ENCODE measurements at places on chromosomes 16 and 17. TPM values are rescaled to one million over a fixed set of nuclear protein-coding genes. Genes with fewer than 3 reads are reported as not detected.

TEX19 gene
- not detected for polyA plus RNA-seq

DNA sequence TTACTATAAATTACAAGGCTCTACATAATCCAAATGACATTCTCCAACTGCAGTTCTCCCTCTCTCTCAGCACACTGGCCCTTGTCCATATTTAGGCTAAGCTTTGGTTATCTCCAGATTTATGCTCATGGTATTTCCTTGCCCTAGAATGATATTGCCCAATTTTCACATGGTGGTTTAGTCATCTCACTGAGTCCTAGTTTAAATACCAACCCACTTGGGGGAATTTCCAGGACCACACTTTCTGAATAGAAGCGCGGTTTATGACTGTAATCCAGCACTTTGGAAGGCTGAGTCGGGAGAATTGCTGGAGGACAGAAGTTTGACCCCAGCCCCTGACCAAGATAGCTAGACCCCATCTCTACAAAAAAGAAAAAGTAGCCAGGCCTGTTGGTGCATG, 280.1 kb upstream of the MON1B start:
- H3K4me1 ChIP-seq, result no peaks in the 10 kb centered on the region
- no peaks in the 10 kb centered on the region for H3K36me3 ChIP-seq
- DNase-seq, result peak; percentile 65
- no peaks in the 10 kb centered on the region for H3K27me3 ChIP-seq
- H3K27ac ChIP-seq, result no peak overlapping the region

- H3K36me3 ChIP-seq, result no peaks in the 10 kb centered on the region
- no peak overlapping the region for H3K27ac ChIP-seq
- H3K4me1 ChIP-seq, result peaks cover 55% of the 10 kb centered on the region
- no peak for DNase-seq
- no peak overlapping the region for H3K4me3 ChIP-seq
These were observed 27.1 kb downstream of the USP10 start for GRCh38 chr16:84726669-84727467.

TSPOAP1 gene
- 1.0 TPM for polyA plus RNA-seq

DNA sequence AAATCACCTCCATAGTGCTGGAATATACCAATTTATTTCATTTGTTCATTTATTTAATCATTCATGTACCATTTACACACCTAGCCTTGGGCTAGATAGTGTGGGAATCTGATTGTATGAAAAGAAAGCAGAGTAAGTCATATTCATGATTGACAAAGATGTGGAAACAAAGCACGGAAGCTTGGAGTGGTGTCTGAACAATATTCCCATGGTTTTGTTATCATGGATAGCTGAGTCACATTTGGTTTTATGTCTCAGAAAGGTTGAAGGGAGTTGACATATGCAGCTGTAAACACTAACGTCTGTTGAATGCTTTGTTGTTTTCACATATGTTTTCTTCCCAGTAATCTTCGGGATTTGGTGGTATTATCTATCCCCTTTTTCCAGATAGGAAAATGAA, 76.6 kb downstream of the MAP2K4 start:
- H3K27me3 ChIP-seq, result no peaks in the 10 kb centered on the region
- H3K4me3 ChIP-seq, result no peak overlapping the region
- no peak overlapping the region for H3K27ac ChIP-seq
- H3K36me3 ChIP-seq, result 0 out of 2 replicates have a peak, but pooled peaks cover 11% of the 10 kb centered on the region
- H3K4me1 ChIP-seq, result no peaks in the 10 kb centered on the region
- no peak for DNase-seq

DNA sequence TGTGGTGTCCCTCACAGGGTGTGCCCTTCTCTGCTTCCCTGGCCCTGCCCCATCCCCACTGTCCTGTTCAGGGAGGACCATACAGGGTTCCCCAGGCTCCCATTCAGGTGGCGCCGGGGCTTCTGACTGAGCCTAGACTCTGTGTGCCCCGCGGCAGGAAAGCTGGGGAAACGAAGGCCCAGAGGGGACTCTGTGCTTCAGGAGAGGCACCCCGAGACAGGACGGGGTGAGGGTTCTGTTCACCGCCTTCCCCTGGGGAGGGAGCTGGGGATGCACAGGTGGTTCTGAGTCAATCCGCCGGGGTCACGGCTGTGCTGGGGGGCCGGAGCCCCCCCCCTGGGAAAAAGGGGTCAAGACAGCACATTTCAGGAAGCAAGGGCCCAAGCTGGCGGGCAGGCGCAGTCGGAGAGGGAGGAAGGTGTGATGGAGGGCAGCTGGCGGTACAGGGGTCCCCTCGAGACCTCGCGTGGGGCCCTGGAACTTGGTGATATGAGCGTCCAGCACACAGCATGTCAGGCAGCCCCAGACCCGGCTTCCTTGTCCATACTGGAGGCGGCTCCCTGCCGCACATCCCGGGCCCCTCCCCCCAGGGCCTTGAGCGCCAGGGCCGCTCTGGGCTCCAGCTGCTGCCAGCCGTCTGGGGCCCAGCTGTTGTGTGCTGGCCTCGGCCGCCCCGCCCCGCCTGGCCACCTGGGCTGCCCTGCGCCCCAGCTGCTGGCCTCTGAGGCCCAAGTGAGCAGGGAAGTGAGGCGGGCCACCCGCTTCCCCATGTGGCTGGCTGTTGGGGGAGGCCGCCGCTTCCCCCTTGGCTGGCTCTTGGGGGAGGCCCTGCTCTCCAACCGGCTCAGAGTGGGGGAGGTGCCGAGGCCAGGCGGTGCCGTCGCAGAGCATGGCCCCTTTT, 5.6 kb upstream of the NOTUM start:
- H3K36me3 ChIP-seq, result no peaks in the 10 kb centered on the region
- no peak overlapping the region for H3K27ac ChIP-seq
- H3K27me3 ChIP-seq, result no peaks in the 10 kb centered on the region
- no peak for DNase-seq
- H3K4me3 ChIP-seq, result no peak overlapping the region

DNA sequence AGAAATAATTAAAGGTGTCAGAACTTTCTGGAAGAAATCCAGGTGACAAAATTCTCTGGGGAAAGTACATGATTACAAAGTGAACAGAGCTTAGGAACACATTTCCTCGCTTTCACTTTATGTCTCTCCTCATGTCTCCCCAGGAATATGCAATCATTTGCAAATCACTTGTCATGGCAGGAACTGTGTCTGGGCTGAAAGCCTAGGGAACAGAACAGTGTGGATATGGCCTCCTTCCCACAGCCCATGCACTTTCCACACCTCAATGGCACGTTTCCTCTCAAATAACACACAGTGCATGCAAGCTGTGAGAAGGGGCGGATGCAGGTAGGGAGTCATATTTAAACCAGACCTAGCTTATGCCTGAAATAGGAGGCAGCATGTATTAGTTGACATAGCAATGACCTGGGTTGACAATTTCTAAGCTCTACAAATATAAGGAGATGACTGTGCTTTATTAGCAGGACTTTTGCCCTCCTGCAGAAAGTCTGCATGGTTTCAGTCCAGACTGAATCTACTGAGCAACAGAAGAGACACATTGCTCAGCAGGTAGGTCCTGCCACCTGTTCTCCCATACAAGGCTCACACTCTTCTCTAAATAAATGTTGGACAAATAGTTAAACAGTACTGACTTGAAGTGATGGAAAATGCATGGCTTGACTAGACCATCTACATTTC, 236.0 kb upstream of the ELAC2 start:
- no peaks in the 10 kb centered on the region for H3K36me3 ChIP-seq
- H3K27me3 ChIP-seq, result peaks cover 55% of the 10 kb centered on the region
- DNase-seq, result no peak

DNA sequence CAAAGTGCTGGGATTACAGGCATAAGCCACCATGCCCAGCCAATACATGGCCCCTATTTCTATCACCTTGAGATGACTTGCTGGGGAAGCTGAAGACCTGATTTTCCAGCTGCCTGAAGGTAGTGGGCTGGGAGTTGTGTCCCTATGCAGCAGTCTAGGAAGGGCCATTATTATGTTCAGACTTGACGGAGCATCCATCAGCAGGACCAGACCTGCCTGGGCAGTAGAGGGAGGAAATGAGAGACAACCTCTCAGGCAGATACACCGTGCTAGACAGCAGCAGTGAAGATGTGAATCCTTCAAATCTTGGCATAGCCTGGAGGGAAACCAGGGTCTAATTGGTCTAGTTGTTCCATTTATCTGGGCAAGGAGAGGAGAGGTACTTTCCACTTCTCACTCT, 35.6 kb upstream of the PHOSPHO1 start:
- no peak for DNase-seq
- H3K27me3 ChIP-seq, result no peaks in the 10 kb centered on the region
- no peaks in the 10 kb centered on the region for H3K36me3 ChIP-seq
- H3K4me3 ChIP-seq, result no peak overlapping the region

DNA sequence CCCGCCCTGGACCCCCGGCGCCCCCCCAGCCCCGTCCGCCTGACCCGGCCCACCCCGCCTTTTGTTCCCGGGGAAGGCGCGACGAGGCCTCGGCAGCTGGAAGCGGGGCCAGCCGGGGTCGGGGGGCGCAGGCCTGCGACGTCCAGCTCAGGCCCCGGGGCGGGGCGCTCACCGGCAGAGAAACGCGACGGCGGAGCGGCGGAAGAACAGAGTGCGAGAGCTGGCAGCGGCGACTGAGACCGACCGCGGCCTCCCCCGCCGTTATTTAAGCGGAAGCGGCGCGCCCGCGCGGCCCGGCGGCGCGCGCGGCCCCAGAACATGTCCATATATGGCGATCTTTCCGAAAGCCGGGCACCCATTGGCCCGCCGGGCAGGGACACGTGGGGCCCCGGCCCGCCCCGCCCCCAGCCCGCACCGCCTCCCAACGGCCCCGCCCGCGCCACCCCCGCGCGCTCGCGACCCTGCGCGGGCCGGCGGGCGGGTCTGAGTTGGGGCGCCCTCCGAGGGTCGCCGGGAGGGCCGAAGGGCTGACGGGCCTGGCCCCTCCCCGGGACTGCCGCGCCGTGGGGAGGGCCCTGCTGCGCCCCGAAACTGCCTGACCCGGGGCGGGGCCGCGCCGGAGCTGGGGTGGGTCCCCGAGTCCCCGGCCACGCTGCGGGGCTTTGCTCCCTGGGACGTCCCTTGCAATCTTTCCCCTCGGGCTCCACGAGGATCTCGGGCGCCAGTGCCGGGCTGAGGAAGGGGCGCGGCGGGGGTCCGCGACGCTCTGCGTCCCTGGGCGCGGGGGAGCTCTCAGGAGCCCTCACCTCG, at the start of gene ACTG1:
TSS of gene ACTG1 (minus strand) at position 238 of the 810 bp plus-strand sequence. CDS start 445 bp downstream, outside the sequence.
- peak within 1 kb of the TSS; percentile 82 for H3K27ac ChIP-seq
- H3K4me1 ChIP-seq, result peaks cover 16% of the 10 kb centered on the region
- H3K27me3 ChIP-seq, result no peaks in the 10 kb centered on the region
- H3K4me3 ChIP-seq, result peak within 1 kb of the TSS; percentile 97
- peaks cover 34% of the 10 kb centered on the region for H3K36me3 ChIP-seq

DNA sequence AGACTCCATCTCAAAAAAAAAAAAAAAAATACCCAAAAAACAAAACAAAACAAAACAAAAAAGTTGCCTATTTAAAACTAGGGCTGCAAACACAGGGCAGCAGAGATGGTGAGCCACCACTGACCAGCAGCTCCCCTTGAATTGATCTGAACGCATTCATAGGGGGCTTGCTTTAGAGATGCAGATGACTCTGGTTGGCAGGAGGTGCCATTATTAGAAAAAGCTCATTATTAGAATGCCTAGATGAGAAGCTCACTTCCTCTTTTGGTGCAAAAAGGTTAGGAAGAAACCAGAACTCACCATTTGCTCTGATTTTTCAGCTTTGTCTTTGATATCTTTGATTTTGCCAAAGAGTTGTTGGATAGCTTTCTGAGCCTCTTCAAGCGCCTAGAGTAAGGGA, 53.1 kb downstream of the VPS53 start:
- no peaks in the 10 kb centered on the region for H3K4me1 ChIP-seq
- H3K4me3 ChIP-seq, result no peak overlapping the region
- peaks cover 10% of the 10 kb centered on the region for H3K36me3 ChIP-seq

DNA sequence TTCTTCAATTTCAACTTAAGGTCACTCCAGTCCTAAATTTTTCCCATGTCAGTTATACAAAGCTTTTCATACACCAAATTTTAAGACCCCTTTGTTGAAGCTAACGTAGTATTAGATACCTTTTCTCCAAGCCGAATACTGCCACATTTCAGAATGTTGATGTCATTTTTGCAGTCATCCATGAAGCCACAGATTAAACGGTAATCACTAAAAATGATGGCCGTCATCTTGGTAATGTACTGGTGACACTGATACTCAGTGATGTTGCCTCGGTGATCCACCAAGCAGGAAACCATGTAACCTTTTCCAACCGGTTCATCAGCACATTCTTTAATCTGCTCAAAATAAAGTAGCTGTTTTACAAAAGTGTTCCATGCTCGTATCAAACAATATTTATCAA, 82.1 kb upstream of the CLEC18B start:
- H3K27me3 ChIP-seq, result no peaks in the 10 kb centered on the region
- no peak overlapping the region for H3K4me3 ChIP-seq
- H3K36me3 ChIP-seq, result peaks cover 21% of the 10 kb centered on the region
- no peak for DNase-seq
- peaks cover 11% of the 10 kb centered on the region for H3K4me1 ChIP-seq

- no peaks in the 10 kb centered on the region for H3K36me3 ChIP-seq
- peaks cover 8% of the 10 kb centered on the region for H3K27me3 ChIP-seq
- no peak for DNase-seq
- H3K27ac ChIP-seq, result no peak overlapping the region
These were observed 4.5 kb upstream of the CCL14 start for GRCh38 chr17:35991075-35991474.

DNA sequence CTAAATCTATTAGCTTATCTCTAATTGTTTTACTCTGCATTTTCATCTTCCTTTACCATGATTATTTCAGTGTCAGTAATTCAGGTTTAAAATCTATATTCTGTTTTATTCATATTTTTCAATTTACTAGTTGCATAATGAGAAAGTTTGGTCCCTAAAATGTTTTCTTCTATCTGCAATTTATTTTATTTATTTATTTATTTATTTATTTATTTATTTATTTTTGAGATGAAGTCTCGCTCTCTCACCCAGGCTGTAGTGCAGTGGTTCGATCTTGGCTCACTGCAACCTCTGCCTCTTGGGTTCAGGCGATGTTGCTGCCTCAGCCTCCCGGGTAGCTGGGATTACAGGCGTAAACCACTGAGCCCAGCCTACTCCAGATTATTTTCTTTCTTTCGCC, 1597.3 kb downstream of the CDH8 start:
- no peak overlapping the region for H3K4me3 ChIP-seq
- DNase-seq, result no peak
- H3K4me1 ChIP-seq, result no peaks in the 10 kb centered on the region
- H3K27me3 ChIP-seq, result no peaks in the 10 kb centered on the region
- H3K36me3 ChIP-seq, result no peaks in the 10 kb centered on the region
- no peak overlapping the region for H3K27ac ChIP-seq

- DNase-seq, result no peak
- H3K36me3 ChIP-seq, result no peaks in the 10 kb centered on the region
- H3K4me1 ChIP-seq, result no peaks in the 10 kb centered on the region
- H3K27ac ChIP-seq, result no peak overlapping the region
- no peak overlapping the region for H3K4me3 ChIP-seq
These were observed 173.2 kb upstream of the FOXF1 start for GRCh38 chr16:86337138-86337537.

AOC3 gene
- not detected for polyA plus RNA-seq

SMPD3 gene
- polyA plus RNA-seq, result 0.24 TPM

DNA sequence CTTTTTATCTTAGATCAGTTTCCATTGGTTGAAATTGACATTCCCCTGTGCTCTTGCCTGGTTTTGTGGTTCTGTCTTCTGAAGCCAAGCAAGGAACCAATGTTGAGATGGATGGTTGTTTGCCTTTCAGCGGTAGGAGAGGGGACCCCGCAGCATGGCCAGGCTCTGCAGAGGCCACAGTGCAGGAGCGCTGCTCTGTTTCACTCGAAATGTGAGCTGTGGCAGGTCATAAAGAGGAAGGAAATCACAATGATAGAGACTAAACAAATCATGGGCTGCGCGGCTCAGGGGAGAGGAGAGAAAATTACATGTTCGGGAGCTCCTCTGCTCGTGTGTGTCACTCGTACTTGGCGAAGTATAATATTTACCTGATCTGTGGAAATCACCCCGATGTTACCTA, 148.2 kb downstream of the SNX29 start:
- H3K27me3 ChIP-seq, result no peaks in the 10 kb centered on the region
- H3K27ac ChIP-seq, result no peak overlapping the region
- H3K4me1 ChIP-seq, result 0 out of 2 replicates have a peak, but pooled peaks cover 2% of the 10 kb centered on the region
- no peak for DNase-seq
- H3K36me3 ChIP-seq, result no peaks in the 10 kb centered on the region
- H3K4me3 ChIP-seq, result no peak overlapping the region
